ENCODE measurements at places on chromosomes 3 and 15.
A peak's percentile ranks its signal among the peaks of the same experiment; 100 is the strongest.

DNA sequence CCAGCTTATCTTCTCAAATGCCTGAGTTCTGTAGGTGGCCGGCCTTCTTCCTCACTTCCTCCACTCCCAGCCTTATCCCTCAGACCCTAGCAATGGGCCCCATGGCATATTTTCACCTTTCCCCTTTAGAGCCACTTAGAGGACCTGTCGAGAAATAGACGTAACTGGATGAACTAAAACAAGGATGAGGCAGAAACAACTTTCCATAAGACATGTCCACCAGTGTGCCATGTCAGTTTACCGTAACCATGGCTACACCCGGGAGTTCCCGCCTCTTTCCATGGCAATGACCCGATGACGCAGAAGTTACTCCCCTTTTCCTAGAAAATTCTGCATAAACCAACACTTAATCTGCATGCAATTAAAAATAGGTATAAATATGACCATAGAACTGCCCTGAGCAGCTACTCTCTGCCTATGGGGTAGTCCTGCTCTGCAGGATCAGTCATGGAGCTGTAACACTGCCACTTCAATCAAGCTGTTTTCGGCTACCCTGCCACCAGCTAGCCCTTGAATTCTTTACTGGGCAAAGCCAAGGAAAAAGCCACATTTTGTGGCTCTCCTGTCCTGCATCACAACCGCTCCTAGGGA lies 55.1 kb upstream of the ZBTB38 start:
- no peak for DNase-seq

DNA sequence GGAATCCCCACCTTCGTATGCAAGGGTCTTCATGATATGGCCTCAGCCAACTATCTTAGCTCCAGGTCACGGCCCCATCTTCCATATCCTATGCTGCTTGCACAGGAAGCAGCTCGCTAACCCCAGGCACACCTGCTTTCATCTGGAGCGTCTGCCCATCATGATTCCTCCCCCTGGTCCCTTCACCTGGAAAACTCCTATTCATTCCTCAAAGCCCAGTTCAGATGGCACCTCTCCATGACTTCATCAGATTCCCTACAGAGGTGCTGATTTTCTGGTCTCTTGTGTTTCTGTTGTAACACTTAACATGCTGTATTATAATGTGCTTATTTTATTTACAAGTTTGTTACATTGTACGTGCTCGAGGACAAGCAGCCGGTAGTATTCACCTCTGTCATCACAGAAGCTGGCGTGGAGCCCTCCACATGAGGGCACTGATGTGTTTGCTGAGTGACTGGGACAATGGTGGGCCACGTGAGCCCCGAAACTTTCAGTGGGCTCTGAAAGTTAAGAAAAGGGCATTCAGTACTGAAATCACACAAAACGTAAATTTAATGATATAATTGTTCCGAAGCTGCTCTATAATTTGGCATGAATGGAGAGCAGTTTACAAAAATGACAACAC lies 16.2 kb downstream of the MUC20 start:
- DNase-seq: no peak

GRCh38 chr15:65338366-65338765 lies 33.9 kb downstream of the RNU5B-1 start:
- no peak for DNase-seq

GRCh38 chr3:27633224-27633545 lies 88.9 kb downstream of the EOMES start:
- no peak for DNase-seq

- no peak for DNase-seq
Measured at GRCh38 chr3:36444909-36445308, 64.6 kb downstream of the STAC start.

DNA sequence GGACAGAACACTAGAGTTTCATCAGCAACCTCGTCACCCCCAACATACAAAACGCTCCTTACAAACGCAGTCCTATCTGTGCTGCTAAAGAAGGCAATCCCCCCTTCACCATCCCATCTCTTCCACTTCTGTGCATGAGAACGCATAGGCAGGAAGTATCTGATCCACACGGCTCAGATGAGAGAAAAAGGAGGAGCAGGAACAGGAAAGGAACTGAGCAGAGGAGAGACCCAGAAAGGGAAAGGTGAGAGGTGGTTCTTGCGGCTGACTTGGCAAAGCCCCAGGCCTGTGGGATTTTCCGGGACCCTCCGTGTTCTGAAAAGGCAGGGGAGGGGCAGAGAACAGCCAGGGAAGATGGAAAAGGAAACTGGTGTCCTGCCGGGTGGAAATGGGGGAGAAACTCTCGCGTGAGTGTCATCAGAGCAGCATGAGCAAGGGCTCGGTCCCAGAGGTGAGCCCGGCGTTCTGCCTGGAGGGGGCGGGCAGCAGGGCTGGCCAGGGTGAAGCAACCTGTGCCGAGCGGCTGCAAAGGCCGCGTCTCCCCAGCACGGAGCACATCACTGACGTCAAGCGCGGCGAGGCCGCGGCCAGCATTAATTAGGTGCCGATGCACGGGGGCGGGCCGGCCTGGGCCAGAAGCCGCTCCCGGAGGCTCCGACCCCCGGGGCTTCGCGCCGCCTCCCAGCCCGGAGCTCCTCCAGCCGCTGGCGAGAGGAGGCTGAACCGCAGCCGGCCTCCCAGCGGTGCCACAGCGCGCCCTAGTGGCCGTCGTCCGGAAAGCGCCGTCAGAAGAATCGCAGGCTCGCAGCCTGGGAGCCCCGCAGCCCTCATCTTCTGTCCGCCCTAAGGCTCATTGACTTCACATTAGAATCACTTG lies 35.8 kb downstream of the CPN2 start:
- DNase-seq: peak; percentile 97

GRCh38 chr3:145032791-145033190 lies 1061.2 kb downstream of the DIPK2A start:
- no peak for DNase-seq

DNA sequence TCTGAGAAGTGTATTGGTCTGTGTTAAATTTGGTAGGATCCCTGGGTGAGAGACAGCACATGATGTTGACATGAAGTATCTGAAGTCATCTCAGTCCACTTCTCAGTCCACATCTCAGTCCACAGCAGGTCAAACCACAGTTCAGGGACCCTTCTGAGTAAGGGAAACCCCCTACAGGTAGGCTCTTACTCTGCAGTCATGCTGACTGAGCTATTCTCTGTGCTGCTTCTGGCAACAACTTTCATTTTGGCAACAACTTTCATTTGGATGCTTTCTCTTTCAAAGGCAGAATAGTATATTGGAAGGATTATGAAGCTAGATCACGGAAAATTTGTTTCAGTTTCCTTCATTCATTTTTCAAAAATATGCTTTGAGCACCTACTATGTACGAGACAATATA lies 178.2 kb upstream of the GOLIM4 start:
- no peak for DNase-seq

DNA sequence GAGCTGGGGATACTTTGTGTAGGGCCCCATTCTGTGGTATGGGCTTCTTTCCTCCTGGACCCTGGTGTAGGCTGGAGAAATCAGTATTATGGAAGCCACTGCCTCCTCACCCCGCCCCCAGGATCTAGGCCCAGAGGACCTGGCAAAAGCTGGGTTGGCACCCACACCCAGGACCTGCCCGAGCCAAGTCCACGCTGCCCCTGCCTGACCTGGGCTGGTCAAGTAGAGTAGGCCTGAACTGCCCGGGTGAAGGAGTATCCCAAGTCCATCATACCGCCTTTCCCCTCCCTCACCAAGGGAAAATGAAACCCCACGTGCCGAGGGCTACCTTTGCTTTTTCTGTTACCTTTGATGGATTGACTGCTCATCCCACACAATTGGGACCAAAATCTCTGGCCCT lies 37.7 kb upstream of the TRAK1 start:
- DNase-seq: peak; percentile 81

DNA sequence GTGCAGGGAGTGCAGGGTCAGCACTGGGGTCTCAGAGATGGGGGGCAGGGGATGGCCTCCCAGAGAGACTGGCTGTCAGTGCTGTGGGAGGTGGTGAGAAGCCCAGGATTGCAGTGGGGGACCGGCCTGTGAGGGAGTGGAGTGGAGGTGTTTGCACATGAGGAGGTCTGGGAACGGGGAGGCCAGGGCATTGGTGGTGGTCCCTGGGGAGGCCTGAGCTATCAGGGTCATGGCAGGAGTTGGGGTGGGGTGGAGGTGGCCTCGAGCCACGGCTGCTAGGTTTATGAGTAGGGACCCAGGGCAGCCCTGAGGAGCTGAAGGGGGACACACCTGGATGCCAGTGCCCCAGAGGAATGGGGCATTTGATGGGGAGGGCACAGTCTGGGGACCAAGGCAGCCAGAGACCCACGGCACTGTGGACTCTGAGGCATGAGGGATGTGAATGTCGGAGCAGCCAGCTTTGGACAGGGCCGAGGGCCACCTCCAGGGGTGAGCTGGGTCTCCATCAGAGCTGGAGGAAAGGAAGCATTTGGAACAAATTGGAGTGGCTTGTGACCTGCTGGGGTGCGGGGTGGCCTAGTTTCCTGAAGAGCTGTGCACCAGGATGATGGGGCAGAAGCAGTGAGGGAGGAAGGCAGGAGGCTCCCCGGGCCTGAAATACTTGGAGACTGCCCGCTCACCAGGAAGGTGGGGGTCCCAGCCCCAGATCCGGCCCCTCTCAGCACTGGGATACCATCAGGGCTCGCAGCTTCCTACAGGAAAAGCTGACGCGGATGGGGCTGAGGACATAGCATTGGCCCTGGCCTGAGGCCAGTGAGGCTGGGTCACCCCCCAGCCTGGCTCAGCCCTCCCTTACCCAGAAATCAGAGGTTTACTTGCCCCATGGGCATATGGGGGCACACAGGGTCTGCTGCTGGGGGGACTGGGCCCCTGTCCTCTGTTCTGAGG lies 9.5 kb upstream of the CSPG4 start:
- DNase-seq: no peak
